NCI-H1417 (cell line): ENCODE measurements at places on chromosomes 6 and 20.

DNA sequence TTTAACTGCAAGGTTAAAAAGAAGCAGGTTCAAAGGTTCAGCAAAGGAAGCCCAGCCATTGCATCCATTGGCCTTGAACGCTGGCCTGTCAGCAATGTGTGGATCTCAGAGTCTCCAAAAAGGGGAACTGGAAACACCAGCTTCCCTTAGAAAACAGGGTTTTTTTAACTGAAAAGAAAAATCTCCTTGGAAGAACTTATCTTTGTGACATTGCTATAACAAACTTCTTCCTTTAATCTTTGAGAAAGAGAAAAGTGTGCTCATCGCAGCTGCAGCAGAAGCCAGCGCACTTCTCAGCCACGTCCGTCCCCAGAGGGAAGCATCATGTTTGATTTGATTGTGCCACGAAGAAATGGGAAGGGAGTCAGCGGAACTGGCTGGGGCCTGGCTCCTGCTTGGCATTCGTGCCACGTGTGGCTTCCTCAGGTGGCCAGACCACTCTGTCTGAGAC, 215.0 kb downstream of the SYNDIG1 start:
- no peak for DNase-seq

GRCh38 chr6:73471686-73472290, 10.3 kb downstream of the MTO1 start:
- DNase-seq = no peak

- no peak for DNase-seq
Observed at GRCh38 chr6:166952567-166953486, 3.5 kb downstream of the RNASET2 start.

GRCh38 chr6:129490521-129491255, 219.3 kb downstream of the ARHGAP18 start:
- DNase-seq = no peak

- peak; percentile 69 for DNase-seq
Observed at GRCh38 chr6:137309078-137309762, 90.0 kb upstream of the IFNGR1 start.
